ENCODE measurements at places on chromosomes 1 and 21. TPM values are rescaled to one million over a fixed set of nuclear protein-coding genes. Genes with fewer than 3 reads are reported as not detected.

ACBD3 gene
- 27.4 TPM for total RNA-seq

SYPL2 gene
- total RNA-seq = not detected

RNF223 gene
- total RNA-seq = not detected

CCDC17 gene
- 3.9 TPM for total RNA-seq

OXCT2 gene
- 0.36 TPM for total RNA-seq

CYP4Z1 gene
- total RNA-seq = not detected

IL19 gene
- total RNA-seq = not detected

FUBP1 gene
- 148 TPM for total RNA-seq

THBS3 gene
- total RNA-seq = 35.5 TPM

CAMK2N1 gene
- 0.28 TPM for total RNA-seq

RNU1-4 gene
- 3,428 TPM for total RNA-seq

NUAK2 gene
- total RNA-seq = 3.6 TPM

ANGPTL7 gene
- total RNA-seq = not detected

PRAMEF10 gene
- not detected for total RNA-seq

FCRLA gene
- not detected for total RNA-seq

MX1 gene
- 4.5 TPM for total RNA-seq

S100A7 gene
- not detected for total RNA-seq

INKA2 gene
- 5.6 TPM for total RNA-seq

ADAMTS4 gene
- 56.8 TPM for total RNA-seq

GBP5 gene
- 2.6 TPM for total RNA-seq

ANKRD34A gene
- 0.56 TPM for total RNA-seq

PHLDA3 gene
- total RNA-seq = 25.0 TPM
